ENCODE measurements at places on chromosomes 6 and 20.

DNA sequence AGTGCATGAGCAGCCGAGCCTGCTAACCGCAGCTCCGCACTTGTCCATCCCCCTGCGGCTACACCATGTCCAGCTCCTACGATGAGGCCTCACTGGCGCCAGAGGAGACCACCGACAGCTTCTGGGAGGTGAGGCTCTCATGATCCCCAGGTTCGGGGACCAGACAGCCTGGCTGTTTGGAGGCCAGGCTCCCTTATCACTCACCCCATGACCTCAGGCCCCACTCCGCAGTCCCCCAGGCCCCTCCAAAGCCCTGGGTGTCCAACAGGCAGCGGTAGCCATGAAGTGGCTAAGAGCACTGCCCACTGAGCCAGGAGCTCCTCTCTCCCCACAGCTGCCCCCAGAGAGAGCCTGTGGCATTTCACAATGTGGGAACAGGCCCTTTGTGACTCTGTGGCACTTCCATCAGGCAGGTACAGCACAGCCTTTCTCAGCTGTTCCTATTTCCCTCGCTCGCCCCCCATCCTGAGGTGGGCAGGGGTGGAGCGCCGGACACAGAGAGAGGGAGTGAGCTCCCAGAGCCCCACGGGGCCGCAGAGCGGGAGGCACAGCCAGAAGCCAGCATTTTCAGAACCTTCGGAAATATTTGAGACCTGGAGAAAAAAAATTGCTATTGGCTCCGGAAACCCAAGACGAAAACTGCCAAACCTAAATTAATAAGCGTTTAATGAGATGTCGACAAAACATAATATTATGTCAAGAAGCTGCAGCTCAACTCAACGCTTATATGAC is 29.7 kb downstream of the SPDEF start:
- no peak for DNase-seq

- no peak for DNase-seq
These were observed 69.0 kb downstream of the WDR27 start for GRCh38 chr6:169632841-169633240.

DNA sequence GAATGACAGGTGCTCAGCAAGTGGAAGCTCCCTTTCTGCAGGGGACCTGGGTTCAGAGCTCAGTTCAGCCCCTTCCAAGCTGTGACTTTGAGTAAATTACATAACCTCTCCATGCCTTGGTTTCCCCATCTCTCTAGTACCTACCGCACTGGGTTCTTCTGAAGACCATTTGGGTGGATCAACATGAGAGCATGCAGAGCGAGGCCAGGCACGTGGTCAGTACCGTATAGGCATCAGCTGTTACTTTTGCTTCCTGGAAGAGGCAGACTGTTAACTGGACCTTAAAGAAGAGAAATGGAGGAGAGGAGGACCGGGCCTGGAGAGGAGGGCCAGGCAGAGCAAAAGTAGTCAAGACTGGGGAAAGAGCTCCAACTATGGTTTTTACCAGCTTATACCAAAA is 1.7 kb upstream of the MYLK2 start:
- DNase-seq, result no peak

DNA sequence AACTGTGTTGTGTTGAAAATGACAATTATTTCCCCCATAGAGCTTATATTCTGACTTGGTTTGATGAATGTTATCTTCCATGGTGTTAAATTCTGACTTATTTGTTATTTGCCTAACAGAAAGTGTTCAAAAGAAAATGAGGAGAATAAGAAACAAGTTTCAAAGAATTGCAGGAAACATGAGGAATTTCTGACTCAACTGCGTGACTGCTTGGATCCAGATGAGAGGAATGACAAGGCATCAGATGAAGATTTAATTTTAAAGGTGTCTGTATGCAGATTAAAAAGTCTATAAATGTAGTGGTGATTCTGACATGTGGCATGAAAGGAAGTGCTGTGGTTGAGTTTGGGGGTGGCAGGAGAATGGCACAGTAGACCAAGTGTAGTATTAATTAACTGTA is 50.6 kb downstream of the CCDC170 start:
- no peak for DNase-seq

GRCh38 chr6:3721810-3722621 is 29.5 kb downstream of the PXDC1 start:
- no peak for DNase-seq

DNA sequence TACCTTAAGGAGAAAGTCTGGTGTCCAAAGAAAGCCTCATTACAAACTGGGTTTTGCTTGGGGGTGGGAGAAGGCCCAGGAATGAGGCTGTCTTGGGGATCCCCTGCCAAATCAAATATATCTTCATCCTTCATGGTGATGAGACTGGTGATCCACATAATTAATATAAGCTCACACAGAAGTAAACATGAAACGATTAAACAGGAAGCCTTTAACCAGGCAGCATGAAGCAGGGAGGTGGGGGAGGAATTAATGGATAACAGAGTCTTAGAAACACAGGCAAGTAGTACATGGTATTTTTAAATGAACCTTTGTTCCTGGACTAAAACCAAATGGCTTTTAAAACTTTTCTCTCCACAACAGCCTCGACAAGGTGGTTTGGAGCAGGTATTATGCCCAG is 437.5 kb downstream of the TFAP2A start:
- DNase-seq, result no peak

DNA sequence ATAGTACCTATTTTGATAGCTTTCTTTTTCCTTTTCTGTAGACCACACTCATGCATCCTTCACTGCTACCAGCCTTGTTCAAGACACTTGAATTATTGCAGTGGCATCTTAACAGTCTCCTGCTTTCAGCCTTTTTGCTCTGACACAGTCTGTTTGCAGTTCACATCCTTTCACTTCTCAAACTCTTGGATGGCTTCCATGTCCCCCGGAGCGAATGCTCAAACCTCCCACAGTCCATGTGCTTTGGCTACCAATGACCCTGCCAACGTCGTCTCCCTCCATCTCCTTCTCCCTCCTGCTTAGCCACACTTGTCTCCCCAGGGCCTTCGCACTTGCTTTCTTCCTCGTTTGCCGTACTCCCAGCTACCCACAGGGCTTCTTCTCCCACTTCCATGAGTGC is 270.0 kb upstream of the ZFP64 start:
- DNase-seq, result no peak

- peak; percentile 86 for DNase-seq
These were observed 37.1 kb upstream of the KCNK5 start for GRCh38 chr6:39266375-39266774.

DNA sequence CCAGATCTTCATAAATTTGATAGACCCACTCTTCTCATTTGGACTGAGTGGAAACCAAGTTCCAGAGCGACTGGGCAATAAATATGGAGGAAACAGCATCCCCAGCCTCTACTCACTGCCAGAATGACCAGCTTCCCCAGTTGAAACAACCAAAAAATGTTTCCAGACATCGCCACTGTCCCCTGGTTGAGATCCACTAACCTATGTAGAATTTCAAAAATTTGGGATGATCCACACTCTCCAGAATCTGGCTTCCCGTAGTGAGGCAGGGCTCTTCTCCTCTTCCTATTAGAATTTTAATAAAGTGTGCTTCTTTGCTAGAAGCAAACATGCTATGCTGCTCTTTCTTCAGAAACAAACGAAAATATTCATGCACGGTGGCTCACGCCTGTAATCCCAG is 287.0 kb upstream of the SUPT3H start:
- DNase-seq, result no peak

DNA sequence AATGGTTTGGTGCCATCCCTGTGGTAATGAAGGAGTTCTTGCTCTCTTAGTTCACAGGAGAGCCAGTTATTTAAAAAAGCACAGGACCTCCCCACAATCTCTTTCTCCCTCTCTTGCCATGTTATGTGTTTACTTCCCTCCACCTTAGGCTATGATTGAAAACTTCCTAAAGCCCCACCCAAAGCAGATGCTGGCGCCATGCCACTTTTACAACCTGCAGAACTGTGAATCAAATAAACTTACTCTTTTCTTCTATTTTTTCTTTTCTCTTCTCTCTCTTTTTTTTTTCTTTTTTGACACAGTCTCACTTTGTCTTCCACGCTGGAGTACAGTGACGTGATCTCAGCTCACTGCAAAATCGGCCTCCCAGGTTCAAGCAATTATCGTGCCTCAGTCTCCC is 508.4 kb upstream of the EPHA7 start:
- no peak for DNase-seq

DNA sequence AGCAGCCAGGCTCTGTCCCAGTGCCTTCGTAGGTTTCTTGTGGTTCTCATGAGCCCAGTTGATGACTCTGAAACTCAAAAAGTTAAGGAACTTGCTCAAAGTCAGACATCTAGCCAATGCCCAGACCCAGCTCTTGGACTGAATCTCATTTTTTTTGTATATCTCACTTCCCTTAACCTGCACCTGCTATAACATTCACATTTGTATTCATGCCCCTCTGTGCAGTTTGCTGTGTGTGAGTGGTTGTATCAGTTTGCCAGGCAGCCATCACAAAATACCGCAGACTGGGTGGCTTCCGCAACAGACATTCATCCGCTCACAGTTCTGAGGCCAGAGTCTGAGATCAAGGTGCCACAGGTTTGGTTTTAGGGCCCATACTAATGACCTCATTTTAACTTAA is 49.9 kb downstream of the IPCEF1 start:
- DNase-seq, result no peak

GRCh38 chr6:1497761-1498105 is 108.4 kb downstream of the FOXF2 start:
- no peak for DNase-seq

DNA sequence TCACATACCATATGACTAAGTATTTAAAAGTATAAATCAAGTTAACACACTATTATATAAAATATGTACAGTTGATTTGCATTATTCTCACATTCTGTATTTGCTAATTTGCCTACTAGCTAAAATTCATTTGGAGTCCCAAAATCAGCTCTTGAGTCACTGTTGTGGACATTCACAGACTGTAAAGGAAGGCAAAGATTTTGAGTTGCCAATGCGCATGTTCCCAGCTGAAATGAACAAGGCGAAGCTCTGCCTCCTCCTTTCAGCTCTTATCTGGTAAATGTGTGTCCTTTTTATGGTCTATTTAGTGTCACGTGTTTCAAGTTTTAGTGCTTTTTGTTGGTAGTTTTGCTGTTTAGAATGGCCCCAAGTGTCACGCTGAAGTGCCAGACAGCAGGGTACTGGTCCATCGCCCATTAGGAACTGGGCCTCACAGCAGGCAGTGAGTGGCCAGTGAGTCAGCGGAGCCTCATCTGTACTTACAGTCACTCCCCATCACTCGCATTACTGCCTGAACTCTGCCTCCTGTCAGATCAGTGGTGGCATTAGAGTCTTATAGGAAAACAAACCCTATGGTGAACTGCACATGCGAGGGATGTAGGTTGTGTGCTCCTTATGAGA is 87.2 kb upstream of the ADTRP start:
- DNase-seq, result no peak

GRCh38 chr20:55649254-55649653 is 356.1 kb downstream of the CBLN4 start:
- DNase-seq, result no peak

GRCh38 chr6:80769106-80769505 is 662.6 kb downstream of the BCKDHB start:
- DNase-seq, result no peak

DNA sequence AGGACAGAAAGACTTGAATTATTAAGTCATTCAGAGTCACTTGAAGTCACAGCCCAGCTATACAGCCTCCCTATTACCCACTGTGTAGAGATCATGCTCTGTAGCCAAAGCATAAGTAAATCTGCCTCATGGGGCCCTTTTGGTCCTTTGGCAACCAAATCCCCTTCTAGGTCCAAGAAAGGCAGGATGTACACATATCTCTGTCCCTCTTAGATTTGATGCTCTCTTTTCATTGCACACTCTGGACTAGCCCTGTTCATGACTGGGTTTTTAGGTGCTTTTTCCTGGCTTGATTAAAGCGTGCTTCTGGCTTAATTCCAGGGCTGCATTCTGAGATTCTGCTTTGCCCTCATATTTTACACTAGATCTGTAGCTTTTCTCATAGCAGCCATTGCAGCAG is 296.8 kb downstream of the TENT5A start:
- no peak for DNase-seq

DNA sequence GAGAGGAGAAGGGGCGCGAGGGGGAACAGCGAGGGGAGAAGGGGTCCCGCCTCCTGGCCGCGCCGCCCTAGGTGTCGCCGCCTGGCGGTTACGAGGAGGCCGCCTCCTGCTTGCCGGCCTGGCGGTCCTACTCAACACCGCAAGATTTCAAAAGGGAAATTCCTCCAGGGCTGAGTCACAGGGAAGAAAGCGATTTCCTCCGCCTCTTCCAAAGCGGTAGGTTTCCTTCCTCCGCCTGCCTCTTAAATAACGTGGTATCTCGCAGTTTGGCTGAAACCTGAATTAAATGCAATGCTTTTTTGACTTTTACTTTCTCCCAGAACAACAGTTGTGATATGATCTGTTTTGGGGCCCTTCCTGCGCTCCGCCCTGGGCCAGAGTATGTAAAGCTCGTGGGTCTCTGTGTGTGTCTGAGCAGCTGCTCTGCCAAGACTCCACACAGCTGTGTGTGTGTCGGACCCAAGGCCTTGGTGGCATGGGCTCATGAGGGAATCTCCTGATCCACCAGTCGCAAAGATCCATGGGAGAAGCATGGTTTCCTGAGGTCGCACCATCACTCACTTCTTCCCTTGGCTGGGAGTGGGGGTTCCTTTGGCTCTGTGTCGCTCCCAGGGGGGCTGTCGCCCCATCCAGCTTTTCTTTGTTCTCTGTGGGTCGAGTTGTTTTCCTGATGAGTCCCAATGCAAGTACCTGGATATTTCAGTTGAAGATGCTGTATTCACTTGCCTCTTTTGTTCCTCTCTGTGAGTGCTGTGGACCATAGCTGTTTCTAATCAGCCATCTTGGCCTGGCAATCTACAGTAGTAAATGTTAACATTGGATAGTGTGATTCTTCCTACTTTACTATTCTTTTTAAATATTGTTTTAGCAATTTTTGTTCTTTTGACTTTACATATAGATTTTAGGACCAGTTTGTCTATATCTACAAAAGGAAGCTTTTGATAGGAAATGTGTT is 31.6 kb upstream of the NOTCH4 start:
- DNase-seq, result no peak

DNA sequence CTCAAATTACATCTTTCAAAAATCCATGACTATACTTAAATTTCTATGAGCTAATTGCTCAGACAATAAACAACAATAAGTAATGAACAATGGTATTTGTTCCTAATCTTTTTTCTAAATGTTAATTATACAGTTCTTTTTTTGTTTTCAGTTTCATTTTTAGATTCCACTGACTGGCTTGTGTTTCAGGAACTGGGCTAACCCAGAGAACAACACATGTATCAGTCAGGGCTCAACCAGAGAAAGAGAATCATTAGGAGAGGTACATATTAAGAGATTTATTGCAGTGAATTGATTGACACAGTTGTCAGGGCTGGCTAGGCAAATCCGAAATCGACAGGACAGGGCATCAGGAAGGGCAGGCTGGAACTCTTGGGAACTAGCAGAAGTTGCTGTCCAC is 182.8 kb downstream of the GRM1 start:
- DNase-seq, result no peak

- no peak for DNase-seq
These were observed 160.2 kb upstream of the SGK1 start for GRCh38 chr6:134477991-134478635.

All from DMS153 (cell line).